ENCODE measurements at places on chromosomes 2 and 18. TPM values are rescaled to one million over a fixed set of nuclear protein-coding genes. Genes with fewer than 3 reads are reported as not detected.

Gene NT5C1B
- total RNA-seq: not detected

Gene CHPF
- 58.8 TPM for total RNA-seq

Gene ZSCAN30
- total RNA-seq: 18.8 TPM

Gene KCMF1
- 38.0 TPM for total RNA-seq

Gene MYO5B
- 0.98 TPM for total RNA-seq

Gene CAMKMT
- 4.4 TPM for total RNA-seq

Gene TACR1
- 0.18 TPM for total RNA-seq

Gene CAPN14
- 0.09 TPM for total RNA-seq

Gene LBX2
- 0.66 TPM for total RNA-seq

Gene RNF152
- total RNA-seq: 8.1 TPM

Gene PHOSPHO2
- 3.7 TPM for total RNA-seq

Gene CD8B2
- 0.09 TPM for total RNA-seq

Gene CCNT2
- total RNA-seq: 29.1 TPM

Gene CHRNG
- 77.7 TPM for total RNA-seq

Gene HRH4
- total RNA-seq: 0.09 TPM

Gene EVA1A
- 6.9 TPM for total RNA-seq

Gene SLC11A1
- 0.49 TPM for total RNA-seq

Gene COL4A4
- total RNA-seq: 0.13 TPM

Gene SCN7A
- 57.8 TPM for total RNA-seq

Gene AMMECR1L
- 9.4 TPM for total RNA-seq

Gene DNAJC5G
- not detected for total RNA-seq

Gene NEU4
- total RNA-seq: 6.7 TPM

Gene TMEFF2
- total RNA-seq: 7.7 TPM

Gene TNFRSF11A
- 2.0 TPM for total RNA-seq
